ENCODE measurements at places on chromosomes 16 and 17.

GRCh38 chr16:88787579-88788314 lies 2.7 kb upstream of the PIEZO1 start:
- no peak for DNase-seq

DNA sequence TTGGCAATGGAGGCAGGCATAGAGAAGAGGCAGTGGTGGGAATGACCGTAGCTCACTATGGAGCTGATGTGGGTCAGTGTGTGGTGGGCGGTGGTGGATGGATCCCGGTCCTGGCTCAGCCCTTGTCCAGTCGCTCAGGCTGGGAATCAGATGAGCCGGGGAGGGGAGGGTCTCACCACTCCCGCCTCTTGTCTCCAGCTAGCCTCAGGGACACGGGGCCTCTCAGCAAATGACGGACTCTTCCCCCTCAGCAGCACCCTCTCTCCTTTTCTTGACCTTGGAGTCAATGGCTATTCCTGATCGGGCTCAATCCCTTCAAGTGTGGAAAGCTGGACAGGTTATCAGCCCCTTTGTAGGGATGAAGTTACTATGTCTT lies 208.5 kb downstream of the NTN1 start:
- no peak for DNase-seq

GRCh38 chr16:316741-317464 lies 33.9 kb downstream of the PDIA2 start:
- DNase-seq: no peak

GRCh38 chr17:79888811-79889634 lies 49.8 kb upstream of the CBX4 start:
- DNase-seq: no peak

GRCh38 chr17:59757470-59757869 lies 50.0 kb downstream of the VMP1 start:
- no peak for DNase-seq

DNA sequence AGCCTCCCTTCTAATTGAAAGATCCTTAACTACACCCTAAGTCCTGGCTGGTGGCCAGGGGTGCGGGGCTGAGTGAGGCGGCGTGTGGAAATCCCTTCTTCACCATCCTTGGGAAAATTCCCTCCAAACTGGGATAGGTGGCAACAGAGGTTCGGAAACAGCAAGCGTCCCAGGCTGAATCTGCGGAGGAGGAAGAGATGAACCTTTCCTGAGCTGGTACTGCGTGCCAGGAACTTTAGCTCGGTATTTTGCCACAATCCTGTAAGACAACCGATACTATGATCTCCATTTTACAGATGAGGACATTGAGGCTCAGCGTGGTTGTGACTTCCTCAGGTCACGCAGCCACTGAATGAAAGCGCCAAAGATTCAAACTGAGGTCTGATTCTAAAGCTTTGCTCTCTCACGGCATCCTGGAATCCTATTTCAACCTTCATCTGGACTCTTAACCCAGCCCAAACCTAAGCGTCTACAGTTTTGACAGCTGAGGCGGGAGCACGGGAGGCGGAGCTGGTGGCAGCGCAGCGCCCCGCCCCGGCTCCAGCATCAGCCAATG lies 583 bp upstream of the CYLD start:
- no peak for DNase-seq

GRCh38 chr17:34319039-34319483 lies at the start of gene CCL8:
TSS of gene CCL8 (plus strand) at chr17:34319435. CDS start at chr17:34319502, 67 bp downstream.
- no peak for DNase-seq

DNA sequence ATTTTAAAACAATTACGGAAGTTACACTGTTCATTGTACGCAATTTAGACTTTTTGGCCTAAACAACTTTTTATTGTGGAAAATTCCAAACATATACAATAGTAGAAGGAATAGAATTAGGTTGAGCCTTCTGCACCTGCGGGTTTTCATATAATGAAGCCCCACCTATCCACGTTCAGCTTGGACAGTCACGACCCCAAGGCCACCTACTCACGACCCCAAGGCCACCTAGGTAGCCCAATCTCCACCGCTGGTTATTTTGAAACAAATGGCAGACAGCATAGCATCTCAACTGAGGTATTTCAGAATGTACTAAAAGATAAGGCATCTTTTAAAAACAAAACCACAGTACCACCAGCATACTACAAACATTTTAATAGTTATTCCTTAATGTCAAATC lies 631 bp downstream of the NLRC5 start:
- DNase-seq: no peak

- no peak for DNase-seq
These were observed 6.5 kb upstream of the SDK2 start for GRCh38 chr17:73650617-73651200.

- DNase-seq: no peak
These were observed 829 bp downstream of the DHRS7B start for GRCh38 chr17:21127509-21128077.

GRCh38 chr16:88920618-88921590 lies 54.4 kb upstream of the PABPN1L start:
- DNase-seq: peak; percentile 7

DNA sequence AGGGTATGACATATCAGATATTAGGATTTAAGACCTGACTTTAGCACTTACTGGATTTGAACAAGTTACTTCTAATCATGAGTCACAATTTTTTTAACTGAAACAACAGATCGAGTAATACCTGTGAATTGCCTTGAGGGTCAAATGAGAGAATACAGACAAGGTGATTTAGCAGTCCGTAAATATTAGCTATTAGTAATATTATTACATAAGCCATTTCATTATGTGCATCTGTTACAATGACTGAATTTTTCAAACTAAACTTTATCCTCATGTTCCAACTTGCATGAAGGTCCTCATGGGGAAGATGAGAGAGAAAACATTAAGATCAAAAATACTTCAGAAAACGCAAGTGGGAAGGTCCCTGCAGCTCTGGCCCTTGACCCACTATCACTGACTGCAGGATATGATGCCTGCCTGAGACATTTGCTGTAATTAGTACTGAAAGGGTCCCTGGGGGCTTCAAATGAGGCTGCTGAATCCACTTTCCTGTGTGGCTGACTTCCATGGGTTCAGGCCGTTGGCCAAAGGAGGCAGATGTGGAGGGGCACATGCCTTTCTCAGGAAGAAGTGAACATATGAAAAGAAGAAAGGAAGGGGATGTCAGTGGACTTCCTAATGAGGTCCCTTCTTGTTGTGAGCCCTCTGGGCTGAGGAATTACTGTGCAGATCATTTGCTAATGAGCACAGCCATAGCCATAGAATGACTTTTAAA lies 441.7 kb downstream of the CDH11 start:
- DNase-seq: no peak

GRCh38 chr17:64032081-64032480 lies 11.6 kb upstream of the ICAM2 start:
- no peak for DNase-seq

GRCh38 chr16:80670170-80670865 lies 129.5 kb downstream of the DYNLRB2 start:
- DNase-seq: peak; percentile 38

DNA sequence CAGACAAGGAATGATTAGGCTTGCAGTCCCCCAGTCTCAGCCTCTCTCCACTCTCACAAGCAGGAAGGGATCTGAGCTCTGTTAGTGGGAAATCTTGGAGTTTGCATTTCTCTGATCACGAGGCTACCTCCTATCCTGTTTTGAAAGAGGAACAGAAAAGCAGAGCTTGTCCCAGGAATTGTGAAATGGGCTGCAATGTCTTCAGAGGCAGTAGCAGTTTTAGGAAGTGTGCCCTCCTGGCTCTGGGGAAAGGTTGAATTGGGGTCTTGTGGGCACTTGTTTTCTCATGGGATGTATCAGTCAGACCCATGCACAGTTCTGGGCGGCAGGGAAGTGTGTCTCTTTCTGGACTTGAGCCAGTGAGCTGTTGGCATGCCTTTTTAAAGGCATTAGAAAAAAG lies 22.8 kb downstream of the NUP85 start:
- no peak for DNase-seq

GRCh38 chr16:47523342-47524006 lies 62.3 kb downstream of the PHKB start:
- no peak for DNase-seq

GRCh38 chr17:57874434-57875289 lies 24.8 kb upstream of the MRPS23 start:
- no peak for DNase-seq

DNA sequence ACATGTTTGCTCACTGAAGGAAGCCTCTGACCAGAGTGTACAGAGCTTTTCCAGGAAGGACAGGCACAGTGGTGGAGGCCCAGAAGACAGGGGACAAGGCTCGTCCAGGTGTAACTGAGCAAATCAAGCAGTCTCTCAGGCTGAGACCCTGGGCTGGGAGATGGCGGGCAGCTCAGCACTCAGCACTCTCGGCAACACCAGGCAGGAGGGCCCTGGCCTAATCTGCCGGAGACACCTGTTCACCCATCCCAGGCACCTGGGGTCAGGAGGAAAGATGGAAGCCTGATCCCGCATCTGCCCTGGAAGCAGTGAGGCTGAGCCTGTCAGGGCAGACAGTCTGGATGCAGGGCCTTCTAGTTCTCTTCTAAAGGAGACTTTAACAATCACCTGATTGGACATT lies 4.8 kb downstream of the RASL10B start:
- DNase-seq: no peak

- DNase-seq: no peak
These were observed 2.2 kb upstream of the TLCD3B start for GRCh38 chr16:30033270-30033669.

DNA sequence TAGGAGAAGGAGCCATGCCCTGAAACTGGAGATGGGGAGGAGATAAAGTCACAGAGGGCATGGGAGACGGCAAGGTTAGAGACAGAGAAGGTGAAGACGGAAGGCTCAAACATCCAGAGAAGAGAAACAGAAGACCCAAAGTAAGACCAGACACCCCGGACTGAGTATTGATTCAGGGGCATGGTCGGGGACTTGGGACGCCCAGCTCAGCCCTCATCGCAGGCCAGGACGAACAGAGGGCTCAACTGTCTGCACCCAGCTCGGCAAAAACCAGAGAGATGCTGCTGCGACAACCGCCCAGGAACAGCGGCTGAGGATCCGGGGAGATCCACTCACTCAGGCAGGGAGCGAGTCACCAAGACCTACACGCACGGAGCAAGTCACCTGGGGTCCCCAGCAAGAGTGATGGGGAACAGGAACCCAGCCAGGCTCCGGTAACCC lies 999 bp downstream of the XYLT1 start:
- DNase-seq: peak; percentile 37

DNA sequence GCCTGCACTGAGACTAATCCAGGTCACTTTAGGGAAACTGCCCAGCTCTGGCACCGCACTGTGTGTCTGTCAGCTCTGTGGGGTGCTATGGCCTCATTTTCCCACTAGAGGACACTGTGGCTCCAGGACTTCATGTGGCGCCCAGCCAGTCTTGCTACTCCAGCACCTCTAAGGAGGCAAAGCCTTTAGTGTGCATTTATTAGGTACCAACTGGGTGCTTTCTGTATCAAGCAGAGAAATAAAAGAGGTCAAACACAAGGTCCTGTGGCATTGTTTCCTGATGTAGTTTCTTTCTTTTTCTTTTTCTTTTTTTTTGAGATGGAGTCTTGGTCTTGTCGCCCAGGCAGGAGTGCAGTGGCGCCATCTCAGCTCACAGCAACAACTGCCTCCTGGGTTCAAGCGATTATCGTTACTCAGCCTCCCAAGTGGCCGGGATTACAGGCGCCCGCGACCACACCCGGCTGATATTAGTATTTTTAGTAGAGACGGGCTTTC lies 12.5 kb upstream of the RHBDL3 start:
- peak; percentile 63 for DNase-seq

GRCh38 chr17:75632863-75633485 lies at the start of gene SMIM5:
TSS of gene SMIM5 (plus strand) at chr17:75633434. CDS start at chr17:75640202, 6,768 bp downstream.
- DNase-seq: peak; percentile 82

DNA sequence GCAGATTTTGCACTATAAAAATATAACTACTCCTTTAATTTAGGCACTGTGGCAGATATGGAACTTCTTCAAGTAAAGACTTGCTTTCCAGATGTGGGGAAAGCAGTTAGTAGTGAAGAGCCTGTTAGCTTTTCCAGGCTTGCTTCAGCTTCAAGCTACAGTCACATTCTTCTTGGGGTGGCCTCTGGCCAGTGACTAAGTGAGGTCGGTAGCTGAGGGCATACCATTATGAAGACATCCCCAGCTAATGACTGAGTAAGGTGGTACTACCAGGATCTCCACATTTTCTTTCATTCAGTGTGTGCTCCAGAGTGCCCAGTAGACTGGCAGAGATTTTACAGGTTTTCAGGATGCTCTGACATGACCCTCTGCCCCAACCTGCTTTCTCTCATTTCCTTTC lies 167.1 kb upstream of the KIF2B start:
- no peak for DNase-seq

DNA sequence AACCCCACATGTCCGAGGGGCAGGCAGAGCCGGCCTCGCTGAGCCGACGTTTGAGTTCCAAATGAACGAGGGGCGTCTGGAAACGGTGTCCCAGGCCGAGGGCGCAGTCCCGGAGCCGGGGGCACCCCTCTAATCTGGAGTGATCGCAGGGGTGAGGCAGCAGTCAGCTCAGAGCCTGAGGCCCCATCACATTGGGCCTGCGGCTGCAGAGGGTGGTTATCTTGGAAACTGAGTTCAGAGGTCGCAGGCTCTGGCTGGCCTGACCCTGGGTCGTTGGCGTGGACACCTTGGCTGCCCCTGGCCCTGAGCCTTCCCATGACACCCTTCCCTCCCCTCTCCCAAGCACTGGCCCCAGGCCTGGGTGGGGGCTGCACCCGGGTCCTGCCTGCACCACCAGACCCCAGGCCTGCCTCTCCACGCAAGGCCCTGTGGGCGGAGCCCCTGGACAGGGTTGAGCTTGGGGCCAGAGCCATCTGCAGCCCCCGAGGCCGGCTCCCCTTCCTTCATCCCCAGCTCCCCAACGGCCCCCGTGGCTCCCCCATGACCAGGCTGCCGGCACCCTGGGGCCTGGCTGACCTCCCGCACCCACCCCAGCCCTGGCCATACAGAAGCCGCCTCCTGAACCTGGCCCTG lies 45.6 kb downstream of the ZFPM1 start:
- DNase-seq: no peak

DNA sequence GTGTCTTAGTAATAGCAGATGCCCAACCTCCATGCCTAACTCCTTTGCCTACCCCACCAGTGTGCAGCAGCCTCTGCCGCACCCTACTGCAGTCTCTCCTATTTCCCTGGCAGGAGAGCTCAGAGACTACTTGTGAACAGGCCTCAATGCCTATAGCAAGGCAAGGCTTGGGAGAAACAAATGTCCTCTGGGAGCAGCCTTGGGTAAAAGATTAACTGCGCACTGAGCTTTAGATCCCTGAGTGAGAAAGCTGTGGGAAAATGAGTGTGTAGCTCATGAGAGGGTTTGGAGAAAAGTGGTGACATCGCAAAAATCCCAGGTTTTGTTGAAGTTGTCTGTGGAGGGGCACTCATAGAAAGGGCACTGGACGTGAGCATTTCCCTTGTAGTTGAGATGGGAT lies 335.8 kb downstream of the WWOX start:
- no peak for DNase-seq

DNA sequence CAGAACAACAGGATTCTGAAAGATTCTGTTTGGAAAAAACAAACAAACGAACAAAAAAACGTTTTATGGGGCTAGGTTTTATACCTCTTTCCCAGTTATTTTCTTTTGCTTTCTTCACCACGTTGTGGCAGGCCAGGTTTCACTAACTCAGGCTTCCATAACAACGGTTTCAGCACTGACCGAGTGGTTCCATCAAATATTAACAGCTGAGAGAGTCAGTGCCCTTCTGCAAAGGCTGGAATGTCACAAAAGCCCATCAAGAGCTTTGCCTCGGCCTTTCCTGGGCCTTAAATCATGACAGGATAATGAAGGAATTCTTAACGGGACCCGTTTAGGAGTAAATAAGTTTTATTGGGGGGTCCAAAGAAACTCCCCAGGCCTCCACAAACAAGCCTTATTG lies 34.2 kb downstream of the MPHOSPH6 start:
- no peak for DNase-seq

- peak; percentile 85 for DNase-seq
These were observed 1.4 kb downstream of the PHF23 start for GRCh38 chr17:7237761-7238419.

- peak; percentile 18 for DNase-seq
These were observed 5.5 kb downstream of the CCDC182 start for GRCh38 chr17:57739402-57740234.

Measured in CD4-positive, alpha-beta T cell treated with Interleukin-2 at 100 ng/mL for 4 hours (primary cell).